ENCODE measurements at places on chromosomes 4 and X.

GRCh38 chr4:71383984-71384383, 45.2 kb downstream of the SLC4A4 start:
- no peak for DNase-seq

GRCh38 chr4:118772081-118772766, 63.7 kb downstream of the SEC24D start:
- DNase-seq, result no peak

GRCh38 chrX:119186194-119186593, 49.9 kb upstream of the PGRMC1 start:
- no peak for DNase-seq

DNA sequence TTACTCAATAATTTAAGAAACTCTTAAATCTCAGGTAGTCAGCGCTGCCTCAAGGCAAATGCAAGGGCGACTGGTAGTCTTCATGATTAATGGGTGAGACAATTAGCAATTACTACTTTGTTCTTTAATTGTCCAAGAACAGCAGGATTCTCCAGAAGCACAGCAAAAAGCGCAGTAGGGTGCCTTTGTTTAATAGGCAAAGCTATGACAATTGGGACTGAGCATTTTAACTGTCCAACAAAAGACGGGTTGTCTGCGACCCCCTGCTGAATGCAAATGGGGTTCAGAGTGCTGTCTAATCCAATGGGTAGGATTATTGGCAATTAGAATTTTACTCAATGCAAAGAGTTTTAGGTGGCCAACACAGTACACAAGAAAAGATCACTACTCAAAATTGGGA, 286.1 kb downstream of the CHIC1 start:
- DNase-seq, result no peak

DNA sequence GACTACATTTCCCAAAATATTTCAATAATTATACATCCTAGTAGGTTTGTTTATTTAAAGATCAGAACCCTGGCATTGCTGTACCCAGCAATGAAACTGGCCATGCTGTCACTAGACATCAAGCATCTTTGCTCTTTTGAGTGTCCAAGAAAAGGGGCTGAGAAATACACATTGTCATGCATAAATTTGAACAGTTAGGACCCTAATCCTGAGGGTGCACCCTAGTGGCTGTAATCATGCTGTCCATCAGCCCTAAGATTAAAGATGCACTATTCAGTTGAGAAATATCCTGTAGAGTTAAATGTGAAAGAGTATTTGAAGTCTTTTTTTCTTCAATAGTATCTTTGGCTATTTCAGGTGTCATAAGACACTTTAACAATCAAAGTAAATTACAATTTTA, 108.8 kb downstream of the NFKB1 start:
- DNase-seq, result no peak

GRCh38 chrX:7077241-7078230, 70.0 kb upstream of the STS start:
- DNase-seq, result no peak

DNA sequence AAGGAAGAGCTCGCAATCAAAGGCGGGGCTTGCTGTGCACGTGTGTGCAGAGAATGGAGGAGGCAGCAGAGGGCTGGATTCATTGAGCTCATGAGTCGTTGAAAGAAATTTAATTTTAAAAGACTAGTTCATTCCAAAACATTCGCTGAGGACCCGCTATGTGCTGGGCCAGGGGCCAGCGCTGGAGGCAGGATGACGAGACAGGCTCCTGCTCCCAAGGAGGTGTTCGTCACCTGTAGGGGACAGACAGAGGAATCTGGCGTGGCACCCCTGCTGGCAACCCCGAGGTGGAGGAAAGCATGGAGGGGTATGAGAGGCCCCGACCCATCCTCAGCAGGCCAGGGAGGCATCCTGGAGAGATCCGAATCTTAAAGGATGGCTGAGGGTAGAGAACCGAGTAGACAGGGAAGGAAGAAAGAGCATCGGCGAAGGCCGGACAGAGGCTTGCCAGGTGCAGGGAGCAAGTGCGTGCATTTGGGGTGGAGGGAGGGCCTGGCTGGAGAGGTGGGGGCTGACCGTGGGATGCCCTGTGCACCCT, 96.4 kb downstream of the CPZ start:
- no peak for DNase-seq
